ENCODE measurements at places on chromosomes 4 and X.

- no peak for DNase-seq
These were observed 39.8 kb downstream of the GRIA3 start for GRCh38 chrX:123223859-123224258.

DNA sequence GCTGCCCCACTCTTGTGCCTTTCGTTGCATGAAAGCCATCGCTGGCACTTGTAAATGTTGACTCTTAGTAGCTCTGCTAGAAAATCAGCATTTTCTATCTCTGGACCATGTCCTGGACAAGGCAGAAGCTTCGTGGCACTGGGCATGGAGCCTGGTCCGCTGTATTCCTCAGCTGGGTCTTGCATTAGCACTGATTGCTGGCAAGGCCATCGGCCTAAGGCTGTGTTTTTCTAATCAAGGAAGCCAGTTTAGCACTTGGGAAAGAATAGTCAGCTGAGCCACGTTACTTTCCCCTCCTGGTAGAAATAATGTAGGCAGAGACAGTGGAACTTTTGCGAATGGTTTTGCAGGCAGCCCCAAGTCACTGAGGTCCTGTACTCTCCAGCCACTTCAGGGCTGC is 180.2 kb upstream of the EOLA2 start:
- no peak for DNase-seq

- no peak for DNase-seq
These were observed 11.5 kb downstream of the IGSF1 start for GRCh38 chrX:131277543-131278136.

DNA sequence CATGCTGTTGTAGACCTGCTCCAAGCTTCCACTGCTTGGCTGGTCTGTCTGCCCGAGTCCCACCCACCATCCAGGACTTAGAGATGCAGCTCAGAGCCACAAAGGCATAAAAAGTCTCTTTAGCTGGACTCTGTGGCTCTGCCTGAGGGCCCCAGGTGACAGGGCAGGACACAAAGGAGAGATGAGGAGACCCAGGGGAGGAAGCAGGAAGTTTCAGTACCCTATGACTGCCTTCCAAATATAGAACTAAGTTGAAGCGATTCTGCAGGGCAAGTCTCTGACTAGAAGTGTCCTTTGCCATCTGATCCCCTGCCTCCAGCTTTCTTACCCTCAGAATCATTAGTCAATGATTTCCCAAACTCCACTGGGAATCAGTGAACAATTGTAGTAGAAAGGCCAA is 11.2 kb upstream of the CXCR3 start:
- DNase-seq, result no peak

GRCh38 chr4:15020502-15021286 is 18.4 kb downstream of the CPEB2 start:
- DNase-seq, result no peak

GRCh38 chrX:13770013-13770535 is 35.5 kb downstream of the OFD1 start:
- DNase-seq, result no peak

DNA sequence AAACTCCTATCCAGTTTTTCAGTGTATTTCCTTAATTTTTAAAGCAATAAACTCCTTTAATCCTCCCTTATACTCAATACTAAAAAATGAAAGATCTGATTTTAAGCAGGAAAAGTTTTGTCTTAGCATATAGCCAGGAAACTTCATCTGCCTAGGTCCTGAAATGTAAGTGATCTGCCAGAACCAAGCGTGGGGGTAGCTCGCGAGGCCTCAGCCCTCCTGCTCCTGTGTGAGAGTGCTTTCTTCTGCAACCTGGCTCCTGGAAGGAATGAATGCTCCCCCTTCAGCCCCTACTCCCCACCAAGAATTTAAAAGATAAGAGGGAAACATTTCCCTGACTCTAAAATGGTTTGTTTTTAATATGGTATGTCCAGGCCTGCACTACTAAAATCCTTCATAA is 160.1 kb downstream of the CBR4 start:
- no peak for DNase-seq

DNA sequence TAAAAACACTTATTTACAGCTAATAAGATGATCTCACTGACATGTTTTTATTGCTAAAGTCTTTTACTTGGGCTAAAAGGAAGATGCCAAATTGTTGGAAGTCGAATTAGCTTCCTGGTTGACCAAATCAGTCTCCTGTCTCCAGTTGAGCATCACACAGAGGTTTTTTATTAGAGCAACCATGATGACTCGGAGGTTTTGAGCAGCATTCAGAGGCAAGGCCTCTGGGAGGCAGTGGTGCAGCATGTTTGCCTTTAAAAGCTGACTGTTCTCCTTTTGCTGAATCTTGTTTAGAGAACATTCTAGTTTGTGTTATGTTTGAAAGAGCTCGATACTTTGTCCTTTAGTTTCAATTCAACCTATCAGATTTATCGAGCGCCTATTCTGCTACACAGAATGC is 2.1 kb downstream of the UCHL1 start:
- DNase-seq, result no peak

- no peak for DNase-seq
These were observed 86.4 kb downstream of the ANAPC10 start for GRCh38 chr4:145011636-145012035.

DNA sequence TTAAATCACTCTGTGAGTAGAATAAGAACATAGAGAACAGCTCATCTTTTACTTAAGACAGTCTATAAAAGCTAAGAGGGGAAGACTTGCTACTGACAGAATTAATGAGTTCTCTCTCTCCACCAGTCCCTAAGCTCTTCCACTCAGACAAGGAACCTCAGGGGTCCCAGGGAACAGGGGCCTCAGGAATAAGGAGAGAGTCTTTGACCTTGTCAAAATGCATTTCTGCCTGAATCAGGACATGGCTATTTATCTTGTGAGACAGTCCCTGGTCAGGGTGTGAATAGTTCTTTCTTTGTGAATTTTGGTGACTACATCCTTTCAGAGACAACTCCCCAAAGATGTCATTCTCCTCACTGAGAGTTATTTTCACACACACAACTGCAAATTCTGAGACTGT is 218.7 kb upstream of the HS3ST1 start:
- DNase-seq, result no peak

- no peak for DNase-seq
These were observed 65.2 kb downstream of the SERPINA7 start for GRCh38 chrX:105973387-105973739.

DNA sequence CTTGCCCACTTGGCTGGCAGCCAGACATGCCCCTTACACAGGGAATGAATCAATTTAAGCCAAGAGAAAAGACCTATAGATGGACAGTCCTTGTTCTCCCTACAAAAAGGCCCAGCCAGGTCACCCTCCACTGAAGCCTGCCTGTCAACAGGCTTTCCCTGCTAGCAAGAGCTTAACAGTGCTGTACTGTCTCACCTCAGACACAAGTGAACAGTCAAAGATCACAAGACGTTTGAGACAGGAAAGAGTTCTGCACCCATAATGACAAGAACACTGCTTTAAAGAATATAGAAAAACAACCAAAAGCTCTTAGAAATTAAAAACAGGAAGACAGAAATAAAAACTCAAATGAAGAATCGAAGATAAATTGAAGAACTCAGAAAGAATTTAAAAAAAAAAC is 4.6 kb downstream of the RNF175 start:
- DNase-seq, result no peak

DNA sequence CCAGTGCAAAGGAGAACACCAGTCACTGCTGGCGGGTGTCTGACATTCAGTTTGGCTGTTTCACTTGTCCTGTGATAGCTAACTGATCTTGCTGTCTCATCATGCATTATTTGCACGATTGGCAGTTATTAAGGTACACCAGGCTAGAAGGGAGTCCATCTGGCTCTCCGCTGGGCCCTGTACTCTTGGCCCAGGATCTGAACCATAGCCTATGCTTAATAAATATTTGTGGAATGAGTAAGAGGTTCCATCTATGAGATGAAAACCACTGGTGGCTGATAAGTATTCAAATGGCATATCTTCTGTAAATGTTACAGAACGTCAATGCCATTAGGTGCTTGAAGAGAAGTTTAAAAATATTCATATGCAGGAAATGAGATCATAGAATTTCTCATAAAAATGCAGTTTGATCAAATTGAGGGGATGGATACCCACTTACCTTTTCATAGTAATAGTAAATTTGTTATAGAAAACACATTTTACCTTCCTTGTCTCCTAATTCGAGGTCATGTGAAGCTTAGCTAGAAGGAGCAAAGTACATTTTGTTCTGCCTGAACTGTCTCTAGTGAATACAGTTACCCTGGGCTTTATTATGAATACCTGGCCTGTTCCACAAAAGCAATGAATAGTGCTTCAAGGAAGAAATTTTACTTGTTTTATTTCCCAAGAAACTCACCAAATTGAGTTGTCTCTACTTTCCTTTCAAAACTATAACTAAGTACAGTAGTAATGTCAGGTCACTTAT is 213.5 kb downstream of the CBR4 start:
- DNase-seq, result no peak

- no peak for DNase-seq
These were observed 134.5 kb downstream of the MGST2 start for GRCh38 chr4:139800082-139800481.

GRCh38 chrX:69365349-69365748 is 138.8 kb upstream of the NALF2 start:
- no peak for DNase-seq

DNA sequence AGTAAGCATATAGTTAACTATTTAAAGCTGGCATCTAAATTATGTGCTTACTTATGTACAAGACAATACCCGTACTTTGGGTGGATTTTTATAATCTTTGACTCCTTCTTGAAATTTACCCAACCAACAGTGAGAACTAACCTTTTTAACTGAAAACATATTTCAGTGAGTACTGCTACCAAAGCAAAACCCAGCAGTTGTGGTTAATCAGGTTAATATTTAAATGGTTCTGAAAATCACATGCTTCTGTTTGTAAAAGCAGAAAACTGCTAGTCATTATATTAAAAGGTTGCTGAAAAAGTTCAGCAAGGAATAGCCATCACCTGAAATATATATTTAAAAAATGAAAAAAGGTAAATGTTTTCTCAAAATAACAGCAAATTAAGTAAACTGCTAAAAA is 20.0 kb downstream of the UBE2D3 start:
- no peak for DNase-seq

DNA sequence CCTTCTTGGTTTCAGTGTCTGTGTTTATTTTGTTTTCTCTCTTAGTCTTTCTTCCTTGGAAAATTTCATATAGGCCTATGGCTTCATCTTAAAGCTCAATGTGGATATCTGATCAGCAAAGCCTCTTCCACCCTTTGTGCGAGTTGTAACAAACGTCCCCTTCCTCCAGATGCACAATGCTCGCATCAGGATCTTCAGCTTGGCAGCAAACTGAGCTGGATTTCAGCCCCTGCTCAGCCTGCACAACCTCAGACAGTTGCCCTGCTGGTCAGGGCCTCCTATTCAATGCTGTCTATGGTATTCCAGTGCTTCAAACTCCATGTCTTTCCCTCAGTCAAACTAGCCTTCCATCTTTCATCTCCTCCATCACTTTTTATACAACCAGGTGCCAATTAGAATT is 309.4 kb downstream of the ARHGAP24 start:
- no peak for DNase-seq

GRCh38 chr4:147409350-147409749 is 71.5 kb upstream of the EDNRA start:
- DNase-seq, result no peak

DNA sequence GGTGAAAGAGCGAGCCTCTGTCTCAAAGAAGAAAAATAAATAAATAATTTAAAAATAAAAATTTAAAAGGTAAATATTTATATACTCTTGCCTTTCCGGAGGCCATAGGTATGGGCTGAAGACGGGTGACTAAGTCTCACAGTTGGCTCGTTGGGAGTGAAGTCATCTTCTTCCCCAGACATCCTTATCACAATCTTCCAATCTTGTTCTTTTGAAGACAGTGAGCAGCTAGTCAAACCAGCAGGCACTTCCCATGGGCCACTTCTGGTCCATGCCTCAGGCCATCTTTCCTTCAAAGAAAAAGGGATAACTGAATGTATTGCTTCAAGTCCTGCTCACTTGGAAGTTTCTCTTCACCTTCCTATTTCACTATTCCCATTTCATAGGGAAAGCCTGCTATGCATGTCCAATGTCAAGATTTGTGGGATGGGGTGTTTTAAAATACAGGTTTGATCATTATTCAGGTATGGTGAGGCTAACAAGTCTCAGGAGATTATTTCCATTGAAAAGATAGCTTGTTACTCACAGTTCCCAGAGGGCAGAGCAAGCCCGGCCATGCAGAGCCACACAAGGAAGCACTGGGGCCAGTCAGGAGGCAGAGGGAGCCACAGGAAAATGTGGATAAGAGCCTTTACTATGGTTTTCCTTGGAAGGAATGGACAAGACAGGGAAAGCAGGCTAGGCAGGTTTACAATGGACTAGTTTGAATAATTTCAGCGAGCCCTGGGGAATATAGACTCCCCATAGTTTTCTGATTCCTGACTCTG is 33.3 kb upstream of the VCX2 start:
- no peak for DNase-seq

DNA sequence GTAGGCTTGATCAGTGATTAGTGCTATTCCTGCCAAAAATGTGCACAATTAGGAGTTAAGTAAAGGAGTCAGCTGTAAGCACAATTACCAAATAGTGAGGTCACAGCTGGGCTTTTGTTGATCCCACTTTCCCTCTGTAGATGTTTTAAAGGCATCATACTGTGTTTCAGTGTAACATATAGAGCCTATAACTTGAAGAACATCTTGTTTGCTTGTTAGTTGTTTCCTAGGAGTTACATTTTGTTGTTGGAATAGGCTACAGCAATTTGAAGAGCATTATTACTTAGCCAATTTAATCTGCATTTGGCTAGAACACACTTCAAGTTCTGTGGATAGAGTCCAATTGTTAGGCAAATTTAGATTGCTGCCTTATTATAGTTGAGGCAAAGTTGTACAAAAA is 210.7 kb upstream of the MAD2L1 start:
- no peak for DNase-seq

GRCh38 chrX:57289089-57289488 is 2.6 kb downstream of the FAAH2 start:
- no peak for DNase-seq

- DNase-seq, result peak; percentile 3
These were observed 82.5 kb upstream of the ATOH1 start for GRCh38 chr4:93746031-93746430.

- DNase-seq, result no peak
These were observed 95.1 kb downstream of the IL15 start for GRCh38 chr4:141731481-141731880.

- DNase-seq, result no peak
These were observed 36.3 kb upstream of the UGT8 start for GRCh38 chr4:114562176-114562904.

GRCh38 chr4:88216395-88216794 is 58.0 kb upstream of the ABCG2 start:
- DNase-seq, result no peak

DNA sequence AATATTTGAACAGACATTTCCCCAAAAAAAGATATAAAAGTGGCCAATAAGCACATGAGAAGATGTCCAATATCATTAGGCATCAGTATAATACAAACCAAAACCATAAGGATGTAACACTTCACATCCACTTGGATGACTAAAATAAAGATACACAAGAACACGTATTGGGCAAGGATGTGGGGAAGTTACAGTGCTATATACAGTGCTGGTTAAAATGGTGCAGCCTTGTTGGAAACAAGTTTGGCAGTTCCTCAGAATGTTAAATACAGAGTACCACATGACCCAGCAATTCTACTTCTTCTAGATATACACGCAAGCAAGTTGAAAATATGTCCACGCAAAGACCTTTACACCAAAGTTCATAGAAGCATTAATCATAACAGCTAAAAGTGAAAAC is 58.9 kb downstream of the HAUS3 start:
- no peak for DNase-seq
